ENCODE measurements at places on chromosomes 7 and 10. TPM values are rescaled to one million over a fixed set of nuclear protein-coding genes. Genes with fewer than 3 reads are reported as not detected.

The ACSM6 gene
- total RNA-seq, result not detected

The HOXA11 gene
- 2.0 TPM for total RNA-seq

The NKX6-2 gene
- not detected for total RNA-seq

The JAKMIP3 gene
- total RNA-seq, result 0.44 TPM

The DYDC2 gene
- not detected for total RNA-seq

The KNDC1 gene
- total RNA-seq, result not detected

The ACHE gene
- 0.68 TPM for total RNA-seq

The CTBP2 gene
- 41.6 TPM for total RNA-seq

The HOXA1 gene
- 0.75 TPM for total RNA-seq

The NKX2-3 gene
- total RNA-seq, result not detected

The TLX1 gene
- not detected for total RNA-seq

The ASB10 gene
- not detected for total RNA-seq

The WDFY4 gene
- total RNA-seq, result 9.5 TPM

The RET gene
- total RNA-seq, result 0.33 TPM

The NYAP1 gene
- total RNA-seq, result 0.17 TPM

The WIPF3 gene
- total RNA-seq, result 0.65 TPM

The BTBD16 gene
- total RNA-seq, result not detected
